ENCODE measurements at places on chromosomes 1 and 21.

- no peak for DNase-seq
Observed at GRCh38 chr1:233289676-233290075, 5.8 kb downstream of the PCNX2 start.

- DNase-seq: peak; percentile 2
Observed at GRCh38 chr1:178037510-178038253, 56.2 kb upstream of the RASAL2 start.

GRCh38 chr21:32814528-32814927, 43.0 kb upstream of the PAXBP1 start:
- DNase-seq: no peak

DNA sequence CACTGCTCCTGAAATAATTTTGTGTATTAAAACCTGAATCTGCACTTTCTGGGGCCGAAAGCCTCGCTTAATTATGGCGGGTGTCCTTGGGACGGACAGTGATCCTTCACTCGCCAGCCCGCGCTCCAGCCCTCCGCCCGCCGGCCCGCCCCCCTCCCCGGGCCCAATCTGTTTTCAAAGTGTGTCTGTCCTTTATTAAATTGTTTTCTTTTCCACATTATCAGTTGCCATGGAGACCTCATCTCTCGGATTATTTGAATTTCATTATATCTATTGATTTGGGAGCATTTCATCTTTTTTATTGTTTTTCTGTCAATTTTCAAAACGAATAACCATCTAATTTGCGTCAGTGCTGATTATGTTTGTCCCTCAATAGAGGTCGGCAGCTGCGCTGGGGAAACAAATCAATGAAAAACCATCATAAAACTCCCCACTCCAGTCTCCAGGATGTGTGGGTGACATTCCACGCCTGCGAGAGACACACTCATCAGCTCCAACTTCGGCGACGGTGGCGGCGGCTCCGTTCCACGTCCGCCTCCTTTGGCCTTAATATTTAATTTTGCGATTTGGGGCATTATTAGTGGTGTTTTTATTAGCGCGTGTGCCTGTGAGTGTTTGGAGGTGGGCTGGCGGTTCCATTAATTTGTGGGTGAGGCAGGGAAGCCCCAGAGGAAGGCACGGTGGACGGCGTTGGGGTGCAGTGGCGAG, 123.9 kb downstream of the CASZ1 start:
- no peak for DNase-seq

- DNase-seq: no peak
Observed at GRCh38 chr1:228405979-228406228, 731 bp downstream of the TRIM11 start.

DNA sequence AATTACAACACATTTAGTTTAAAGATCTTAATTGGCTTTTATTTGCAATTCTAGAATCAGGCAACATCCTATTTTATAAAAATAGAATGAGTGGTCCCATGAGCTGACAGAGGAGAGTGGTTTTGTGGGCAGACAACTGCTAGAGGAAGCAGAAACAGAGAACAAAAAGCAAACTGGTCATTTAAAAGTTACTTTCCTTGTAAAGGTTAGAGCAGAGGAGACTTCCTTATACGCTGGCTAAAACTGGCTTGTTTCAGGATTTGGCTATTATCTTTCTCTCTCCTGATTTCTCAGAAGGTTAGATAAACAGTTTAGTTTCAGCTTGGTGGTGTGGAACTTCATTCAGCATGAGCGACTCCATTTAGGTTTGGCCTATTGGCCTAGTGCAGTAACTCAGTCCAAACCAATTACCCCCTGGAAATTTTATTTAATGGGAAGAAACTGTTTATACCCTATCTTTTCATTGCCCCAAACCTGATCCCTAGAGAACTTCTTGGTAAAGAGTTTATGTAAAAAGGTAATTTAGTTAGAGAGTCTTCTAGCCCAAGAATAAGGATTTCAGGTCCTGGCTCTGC, 32.2 kb upstream of the IL20 start:
- DNase-seq: peak; percentile 62

- no peak for DNase-seq
Observed at GRCh38 chr1:239662950-239663349, 276.6 kb downstream of the CHRM3 start.

- DNase-seq: no peak
Observed at GRCh38 chr1:228120351-228120750, 11.3 kb upstream of the MRPL55 start.

GRCh38 chr1:151703813-151704212, 12.8 kb downstream of the CELF3 start:
- DNase-seq: no peak

DNA sequence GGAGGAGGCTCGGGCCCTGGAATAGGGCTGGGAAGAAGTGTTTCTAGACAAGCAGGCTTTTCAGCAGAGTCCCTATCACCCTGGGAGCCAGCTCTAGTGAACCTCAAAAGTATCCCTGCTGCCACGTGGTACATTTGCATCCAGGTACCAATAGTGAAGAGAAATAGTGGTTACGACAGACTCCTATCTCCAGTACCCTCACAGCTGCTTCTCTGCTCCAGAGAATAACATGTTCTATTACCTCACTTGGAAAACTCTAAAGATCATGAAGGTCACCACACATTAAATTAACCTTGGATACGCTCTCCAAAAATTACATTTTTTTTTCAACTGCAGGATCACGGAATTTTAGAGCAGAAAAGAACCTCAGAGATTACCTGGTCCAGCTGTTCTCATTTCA, 230.4 kb upstream of the PLD5 start:
- DNase-seq: no peak

GRCh38 chr1:94209982-94210381, 27.4 kb downstream of the ARHGAP29 start:
- no peak for DNase-seq

DNA sequence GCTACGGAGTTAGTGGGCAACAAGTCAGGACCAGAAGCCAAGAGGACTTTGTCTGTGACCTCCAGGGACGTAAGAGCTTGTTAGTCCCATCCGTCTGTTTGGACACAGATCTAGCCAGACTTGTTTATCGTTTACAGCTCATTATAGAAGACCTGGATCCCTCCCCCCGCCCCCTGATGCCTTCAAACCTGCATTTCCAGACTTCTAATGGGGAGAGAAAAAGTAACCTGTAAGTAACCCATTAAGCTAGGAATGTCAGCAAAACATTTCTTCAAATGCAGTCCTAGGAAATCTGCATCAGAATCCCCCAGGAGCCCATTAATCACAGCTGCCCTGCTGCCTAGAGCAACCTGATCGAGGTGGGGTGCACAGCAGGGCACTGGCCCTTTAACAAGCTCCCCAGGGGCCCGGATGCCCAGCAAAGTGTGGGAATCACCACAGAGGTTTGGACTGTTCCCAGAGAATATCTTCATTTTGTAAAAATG, 1.4 kb upstream of the MAD2L2 start:
- no peak for DNase-seq

DNA sequence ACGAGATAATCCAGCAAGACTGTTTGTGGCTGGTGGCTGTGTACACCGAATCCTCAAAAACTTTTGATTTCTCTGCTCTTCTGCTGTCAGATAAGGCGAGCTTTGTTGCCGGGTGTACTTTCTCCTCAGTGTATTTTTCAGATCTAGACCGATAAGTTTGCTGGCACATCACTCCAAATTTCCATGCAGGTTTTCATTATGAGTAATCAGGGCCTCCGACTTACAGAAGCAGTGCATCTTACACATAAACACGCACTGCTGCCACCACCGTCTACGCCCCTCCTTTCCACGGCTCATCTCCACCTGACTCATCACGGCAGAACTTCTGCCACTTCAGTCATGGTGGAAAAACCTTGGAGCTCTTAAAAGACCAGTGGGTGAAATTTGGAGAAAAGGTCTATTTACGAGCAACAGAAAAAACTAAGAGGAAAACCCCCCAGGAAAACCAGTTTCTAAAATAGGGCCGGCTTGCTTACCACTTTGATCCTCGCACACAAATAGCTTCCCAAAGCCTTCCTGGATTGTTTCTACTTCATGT, 7.7 kb downstream of the ZBTB21 start:
- DNase-seq: no peak

- DNase-seq: no peak
Observed at GRCh38 chr1:115426231-115426771, 88.3 kb upstream of the NGF start.

- peak; percentile 79 for DNase-seq
Observed at GRCh38 chr1:6922096-6922931, 137.1 kb downstream of the CAMTA1 start.

- peak; percentile 62 for DNase-seq
Observed at GRCh38 chr1:87329051-87329525, 408 bp downstream of the LMO4 start.

- DNase-seq: no peak
Observed at GRCh38 chr1:75503221-75503974, 107.5 kb downstream of the SLC44A5 start.

DNA sequence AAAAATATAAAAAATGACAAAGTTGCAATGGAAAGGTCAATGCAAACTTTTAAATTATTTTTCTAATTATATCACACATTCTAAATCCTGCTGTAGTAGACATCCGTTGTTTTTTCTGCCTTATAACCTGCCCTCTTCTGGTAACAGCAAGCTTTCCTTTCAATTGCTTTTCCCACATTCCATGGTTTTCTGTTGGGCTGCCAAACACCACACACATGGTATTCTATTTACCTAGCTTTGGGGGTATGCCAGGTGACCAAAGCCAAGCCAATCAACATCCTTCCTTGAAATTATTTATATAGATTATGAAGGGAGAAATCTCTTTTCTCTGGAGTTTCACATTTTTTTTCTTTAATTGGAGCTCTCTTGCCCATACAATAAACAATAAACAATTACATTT, 3.4 kb upstream of the LAMC1 start:
- no peak for DNase-seq

DNA sequence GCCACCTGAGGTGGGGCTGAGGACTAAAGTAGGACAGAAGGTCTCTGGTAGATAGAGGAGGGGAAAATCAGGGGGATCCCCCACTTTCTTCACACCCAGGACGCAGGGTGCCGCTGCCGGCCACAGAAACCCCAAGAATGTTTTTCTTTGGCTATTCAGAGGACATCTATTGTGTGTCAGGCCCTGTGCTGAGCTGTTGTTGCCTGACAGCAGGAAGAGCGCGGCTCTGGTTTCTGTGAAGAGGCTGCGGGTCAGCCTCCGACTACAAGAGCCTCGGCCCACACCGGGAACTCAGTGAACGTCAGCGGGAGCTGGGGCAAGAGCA, 407 bp upstream of the PIGV start:
- peak; percentile 91 for DNase-seq

DNA sequence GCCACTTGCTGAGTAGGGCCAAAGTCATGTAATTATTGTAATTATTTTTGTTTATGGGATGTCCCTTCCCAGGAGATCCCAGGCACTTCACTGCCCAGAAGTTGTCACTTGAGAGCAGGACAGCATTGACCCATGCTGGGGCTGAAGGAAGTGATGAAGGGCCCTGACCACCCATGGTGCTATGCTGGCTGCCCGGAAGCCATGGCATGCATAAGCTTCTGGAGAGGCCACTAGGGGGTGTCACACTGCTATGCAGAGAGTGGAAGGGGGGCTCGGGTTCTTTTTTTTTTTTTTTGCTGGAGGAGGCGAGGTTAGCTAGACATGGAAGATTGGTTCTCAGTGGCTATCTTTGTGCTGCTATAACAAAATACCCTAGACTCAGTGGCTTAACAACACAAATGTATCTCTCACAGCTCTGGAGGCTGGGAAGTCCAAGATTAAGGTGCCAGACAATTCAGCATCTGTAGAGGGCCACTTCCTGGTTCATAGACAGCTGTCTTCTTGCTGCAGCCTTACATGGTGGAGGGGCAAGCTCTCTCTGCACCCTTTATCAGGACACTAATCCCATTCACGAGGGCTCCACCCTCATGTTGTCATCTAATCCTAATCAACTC, 84.9 kb downstream of the CNIH3 start:
- peak; percentile 18 for DNase-seq

DNA sequence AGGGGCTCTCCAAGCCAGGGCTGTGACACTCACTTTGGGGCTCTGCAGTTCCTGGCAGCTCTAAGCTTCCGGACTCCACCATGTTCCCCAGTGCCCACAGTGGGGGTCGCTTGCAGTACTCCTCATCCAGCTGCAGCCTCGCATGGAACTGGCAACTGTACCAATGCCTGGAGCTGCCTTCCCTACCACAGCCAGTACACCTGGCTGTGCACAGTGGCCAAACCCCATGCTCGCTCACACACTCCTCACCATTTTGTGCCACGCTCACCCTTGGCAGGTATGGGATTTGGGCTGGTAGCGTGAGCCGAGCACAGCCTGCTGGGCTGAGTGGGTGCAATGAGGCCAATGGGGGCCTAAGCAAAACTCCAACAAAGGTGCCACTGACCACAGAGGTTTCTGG, 1369.9 kb downstream of the KCNT2 start:
- no peak for DNase-seq

- no peak for DNase-seq
Observed at GRCh38 chr1:53080769-53081168, 18.8 kb downstream of the PODN start.

DNA sequence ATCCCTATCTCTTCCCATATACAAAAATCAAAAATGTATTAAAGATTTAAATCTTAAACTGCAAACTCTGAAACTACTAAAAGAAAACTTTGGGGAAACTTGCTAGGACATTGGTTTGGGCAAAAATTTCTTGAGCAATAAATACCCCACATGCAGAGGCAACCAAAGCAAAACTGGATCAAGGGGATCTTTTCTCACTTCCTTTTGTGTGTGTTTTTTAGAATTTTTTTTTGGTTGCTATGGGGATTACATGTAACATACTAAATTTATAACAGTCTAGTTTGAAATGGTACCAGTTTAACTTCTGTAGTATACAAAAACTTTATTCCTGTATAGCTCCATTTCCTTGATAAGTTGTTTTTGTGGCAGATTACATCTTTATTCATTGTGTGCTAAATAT, 16.8 kb downstream of the MAST2 start:
- DNase-seq: no peak

- DNase-seq: no peak
Observed at GRCh38 chr21:34009193-34009592, 64.2 kb upstream of the MRPS6 start.

- DNase-seq: no peak
Observed at GRCh38 chr1:187122566-187122965, 293.8 kb downstream of the PLA2G4A start.

- peak; percentile 83 for DNase-seq
Observed at GRCh38 chr1:26702680-26703038, 6.8 kb downstream of the ARID1A start.

DNA sequence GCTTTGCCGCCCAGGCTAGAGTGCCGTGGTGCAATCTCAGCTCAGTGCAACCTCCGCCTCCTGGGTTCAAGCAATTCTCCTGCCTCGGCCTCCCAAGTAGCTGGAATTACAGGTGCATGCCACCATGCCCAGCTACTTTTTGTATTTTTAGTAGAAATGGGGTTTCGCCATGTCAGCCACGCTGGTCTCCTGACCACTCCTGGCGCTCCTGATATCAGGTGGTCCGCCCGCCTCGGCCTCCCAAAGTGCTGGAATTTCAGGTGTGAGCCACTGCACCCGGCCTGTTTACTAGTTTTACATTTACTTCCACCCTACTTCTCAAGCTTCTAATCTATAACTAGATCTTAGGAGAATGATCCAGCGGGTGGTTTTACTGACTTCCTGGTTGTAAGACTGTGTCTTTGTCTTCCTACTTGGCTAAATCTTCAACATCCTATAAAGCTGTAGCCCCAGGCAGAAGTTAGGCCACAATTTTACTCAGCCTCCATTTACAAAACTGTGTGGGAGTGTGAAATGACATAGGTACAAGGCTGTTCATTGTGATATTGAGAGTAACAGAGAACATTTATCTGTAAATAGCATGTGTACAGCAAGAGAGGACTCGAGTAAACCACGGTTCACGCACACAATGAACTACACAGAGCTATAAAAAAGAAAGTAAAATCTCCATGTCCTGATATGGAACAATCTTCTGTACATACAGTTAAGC, 9.6 kb upstream of the POU2F1 start:
- DNase-seq: no peak

GRCh38 chr1:101188331-101188730, 48.5 kb upstream of the S1PR1 start:
- no peak for DNase-seq

- no peak for DNase-seq
Observed at GRCh38 chr1:226987179-226987536, 47.1 kb downstream of the COQ8A start.

All from MM.1S (cell line).